Heart right ventricle (tissue), 16 donors: ENCODE measurements at places on chromosomes 16 and 17. TPM values are rescaled to one million over a fixed set of nuclear protein-coding genes. Genes with fewer than 3 reads are reported as not detected.

The SLC5A10 gene
- polyA plus RNA-seq, result 0.06 TPM

The EPX gene
- not detected for polyA plus RNA-seq

The P2RX5 gene
- 56.6 TPM for polyA plus RNA-seq

The IKZF3 gene
- 0.22 TPM for polyA plus RNA-seq

The PIGL gene
- 14.6 TPM for polyA plus RNA-seq

The PSME3IP1 gene
- 60.7 TPM for polyA plus RNA-seq

The MYH1 gene
- polyA plus RNA-seq, result 0.03 TPM

The KCNH4 gene
- 0.29 TPM for polyA plus RNA-seq

The GPR139 gene
- polyA plus RNA-seq, result not detected

The RNF43 gene
- polyA plus RNA-seq, result 0.86 TPM

The PPP1R1B gene
- 2.1 TPM for polyA plus RNA-seq

The NOTUM gene
- 0.74 TPM for polyA plus RNA-seq

The TMEM88 gene
- 121 TPM for polyA plus RNA-seq

The LGALS9B gene
- not detected for polyA plus RNA-seq

The SMTNL2 gene
- polyA plus RNA-seq, result 11.8 TPM

The TEKT3 gene
- 0.88 TPM for polyA plus RNA-seq

The TBC1D26 gene
- polyA plus RNA-seq, result not detected

The PRSS53 gene
- polyA plus RNA-seq, result 0.46 TPM

The KRTAP16-1 gene
- polyA plus RNA-seq, result not detected

The SLC2A4 gene
- polyA plus RNA-seq, result 140 TPM

The ITGA2B gene
- 0.30 TPM for polyA plus RNA-seq

The KIAA0513 gene
- polyA plus RNA-seq, result 3.1 TPM

The DNAH2 gene
- 0.01 TPM for polyA plus RNA-seq

The MPV17L gene
- polyA plus RNA-seq, result 6.7 TPM

The BRCA1 gene
- 2.2 TPM for polyA plus RNA-seq

The ASPHD1 gene
- 0.28 TPM for polyA plus RNA-seq
